Immature natural killer cell (primary cell): ENCODE measurements at places on chromosomes 5 and 9. TPM values are rescaled to one million over a fixed set of nuclear protein-coding genes. Genes with fewer than 3 reads are reported as not detected.

- H3K4me1 ChIP-seq: no peaks in the 10 kb centered on the region
- DNase-seq: no peak
- no peak overlapping the region for H3K4me3 ChIP-seq
- no peaks in the 10 kb centered on the region for H3K36me3 ChIP-seq
- H3K27ac ChIP-seq: no peak overlapping the region
These were observed 173.2 kb downstream of the RGS3 start for GRCh38 chr9:113636693-113637092.

DNA sequence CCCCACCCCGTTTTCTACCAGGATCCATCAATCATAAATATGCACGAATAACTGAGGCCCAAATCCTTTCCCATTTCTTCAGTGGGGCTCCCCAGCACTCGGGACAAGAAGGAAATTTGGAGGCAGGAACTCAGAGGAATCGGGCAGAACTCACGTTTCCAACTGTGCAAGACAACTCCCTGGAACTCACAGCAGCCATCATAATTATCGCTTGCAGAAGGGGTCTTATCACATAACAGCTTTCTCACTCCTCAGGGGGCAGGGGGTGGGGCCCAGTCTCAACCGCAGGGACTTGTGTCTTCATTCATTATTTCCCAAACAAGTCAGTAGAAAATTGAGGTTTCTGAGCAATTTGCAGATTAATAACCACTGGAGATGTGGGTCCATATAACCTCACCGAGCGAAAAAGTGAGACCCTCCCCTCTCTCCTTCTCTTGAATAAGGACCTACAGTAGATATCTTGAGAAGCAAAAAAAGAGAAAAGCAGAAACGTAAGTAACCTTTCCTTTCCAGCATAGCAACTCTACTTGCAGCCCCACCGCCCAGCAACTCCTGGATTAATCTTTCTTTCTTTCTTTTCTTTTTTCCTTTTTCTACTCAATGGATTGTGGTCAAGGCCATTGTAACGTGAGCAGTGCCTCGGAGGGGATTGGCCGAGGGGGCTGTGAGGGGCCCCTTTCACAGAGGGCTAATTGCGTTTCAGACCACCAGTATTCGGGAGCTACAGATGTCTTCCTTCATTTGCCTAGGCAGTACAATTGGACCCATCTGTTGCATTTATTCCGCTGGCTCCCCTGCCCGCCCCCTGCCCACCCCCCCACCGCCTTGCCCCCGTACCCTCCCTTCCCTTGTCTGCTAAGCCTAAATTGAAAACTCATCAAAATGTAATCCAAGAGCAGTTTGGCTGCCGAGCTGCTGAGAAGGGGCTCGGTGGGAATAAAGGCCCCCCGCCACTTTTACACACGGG, 24.7 kb upstream of the TIFAB start:
- H3K4me1 ChIP-seq: no peaks in the 10 kb centered on the region
- DNase-seq: no peak
- H3K4me3 ChIP-seq: no peak overlapping the region
- H3K36me3 ChIP-seq: no peaks in the 10 kb centered on the region

GRCh38 chr5:31937226-31937625, 236.9 kb downstream of the GOLPH3 start:
- no peak overlapping the region for H3K27ac ChIP-seq
- peaks cover 3% of the 10 kb centered on the region for H3K36me3 ChIP-seq
- H3K27me3 ChIP-seq: peaks cover 2% of the 10 kb centered on the region
- DNase-seq: no peak
- H3K4me3 ChIP-seq: no peak overlapping the region

DNA sequence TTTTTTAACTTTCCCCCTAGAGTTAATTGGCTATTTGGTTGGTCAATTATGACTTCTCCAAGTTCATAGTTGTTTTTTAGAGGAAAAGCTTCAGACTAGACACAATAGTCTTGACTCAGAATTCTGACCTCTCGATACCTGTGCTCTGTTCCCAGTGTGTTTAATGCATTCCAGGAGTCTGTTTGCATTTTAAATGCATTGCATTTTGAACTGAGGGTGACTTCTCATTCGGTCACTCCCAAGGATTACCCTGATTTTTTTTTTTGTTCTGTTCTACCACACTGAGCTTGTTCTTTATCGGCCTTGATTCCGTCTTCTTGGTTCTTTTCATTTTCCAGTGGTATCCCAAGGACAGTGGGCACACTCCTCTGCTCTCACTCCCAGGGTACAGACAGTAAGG, 16.3 kb downstream of the ARHGEF28 start:
- H3K4me1 ChIP-seq: no peaks in the 10 kb centered on the region
- H3K27ac ChIP-seq: no peak overlapping the region
- H3K27me3 ChIP-seq: no peaks in the 10 kb centered on the region
- H3K4me3 ChIP-seq: no peak overlapping the region
- DNase-seq: no peak

DNA sequence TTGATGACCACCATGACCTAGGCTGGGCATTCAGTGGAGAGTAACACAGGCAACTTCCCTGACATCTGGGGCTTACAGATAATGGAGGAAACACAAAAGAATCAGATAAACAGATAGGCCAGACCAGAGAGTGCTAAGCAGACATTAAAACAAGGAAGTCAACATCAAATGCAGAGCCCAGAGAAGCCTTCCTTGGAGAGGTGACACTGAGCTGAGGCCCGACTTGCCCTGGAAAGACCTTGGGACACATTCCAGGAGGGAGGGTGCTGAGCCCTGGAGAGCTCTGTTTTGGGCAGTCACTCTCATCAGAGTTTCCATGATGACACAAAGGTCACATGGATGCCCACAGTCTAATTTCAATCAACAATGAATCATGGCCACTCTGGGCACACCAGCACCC, 31.9 kb upstream of the C5orf58 start:
- no peak for DNase-seq
- no peak overlapping the region for H3K4me3 ChIP-seq
- H3K36me3 ChIP-seq: no peaks in the 10 kb centered on the region
- H3K27me3 ChIP-seq: no peaks in the 10 kb centered on the region

GRCh38 chr5:11672385-11673085, 231.7 kb downstream of the CTNND2 start:
- peaks cover 3% of the 10 kb centered on the region for H3K36me3 ChIP-seq
- peaks cover 38% of the 10 kb centered on the region for H3K4me1 ChIP-seq
- H3K27ac ChIP-seq: peak overlapping the region; percentile 27

DNA sequence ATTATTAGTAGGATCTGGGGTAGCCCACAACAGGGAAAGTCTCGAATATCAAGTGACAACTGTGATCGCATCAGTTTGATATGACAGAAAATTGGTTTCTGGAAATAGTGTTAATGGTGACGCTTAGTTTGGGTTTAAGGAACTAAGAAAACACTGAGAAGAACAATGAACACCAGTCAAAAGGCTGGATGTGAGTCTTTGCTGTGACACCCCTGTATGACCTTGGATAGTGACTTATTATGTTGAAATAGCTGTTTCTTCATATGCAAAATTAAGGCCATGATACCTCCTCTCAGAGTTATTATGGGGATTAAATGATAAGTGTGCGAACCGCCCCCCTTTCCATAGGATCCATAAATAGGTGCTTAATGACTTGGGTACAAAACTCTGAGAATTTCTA, 926 bp downstream of the DNAJC25 start:
- no peak for DNase-seq
- H3K27ac ChIP-seq: peak overlapping the region; percentile 96
- H3K4me3 ChIP-seq: peak overlapping the region; percentile 96
- no peaks in the 10 kb centered on the region for H3K36me3 ChIP-seq

DNA sequence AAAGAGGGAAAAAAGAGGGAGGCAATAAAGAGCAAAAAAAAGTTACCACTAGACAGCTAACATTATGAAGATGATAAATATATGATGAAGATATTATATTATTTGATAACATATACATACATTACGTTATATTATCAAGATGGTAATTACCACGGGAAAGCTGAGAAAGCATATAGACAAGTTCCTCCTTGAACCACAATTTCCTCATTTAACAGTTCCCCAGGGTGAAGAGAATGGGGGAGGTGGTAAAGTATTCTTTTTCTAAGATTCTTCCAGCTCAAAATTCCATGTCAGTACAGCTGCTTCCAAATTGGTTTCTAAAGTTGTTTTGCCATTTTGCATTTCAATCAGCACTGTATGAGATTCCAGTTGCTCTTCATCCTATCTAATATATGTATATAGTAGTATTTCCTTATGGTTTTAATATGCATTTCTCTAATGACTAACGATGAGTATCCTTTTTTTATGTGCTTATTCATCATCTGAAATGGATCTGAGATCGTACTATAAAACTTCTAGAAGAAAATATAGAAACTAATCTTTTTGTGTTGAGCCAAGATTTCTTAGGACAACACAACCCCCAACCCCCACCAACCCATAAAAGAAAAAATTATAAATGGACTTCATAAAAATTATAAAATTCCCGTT, 49.5 kb upstream of the C9orf72 start:
- no peak overlapping the region for H3K27ac ChIP-seq
- H3K27me3 ChIP-seq: peaks cover 2% of the 10 kb centered on the region

DNA sequence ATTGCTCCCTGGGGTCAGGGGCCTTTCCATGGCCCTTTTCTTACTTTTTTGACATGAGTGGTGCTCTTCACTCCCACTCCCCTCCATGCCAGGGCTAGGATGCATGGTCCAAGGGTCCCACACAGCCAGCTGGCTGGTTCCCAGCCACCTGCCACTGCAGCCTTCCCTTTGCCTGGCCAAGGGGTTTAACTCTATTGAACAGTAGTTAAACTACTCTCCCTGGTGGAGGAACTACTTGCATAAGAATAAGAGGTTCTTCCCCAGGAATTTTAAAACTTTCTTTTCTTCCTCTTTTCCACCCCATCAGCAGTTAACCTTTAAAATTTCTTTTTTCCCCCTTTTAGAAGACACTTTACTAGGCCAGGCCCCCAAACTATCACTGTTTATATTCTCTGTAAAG, 1532.8 kb upstream of the ACO1 start:
- no peak for DNase-seq
- H3K36me3 ChIP-seq: no peaks in the 10 kb centered on the region
- H3K4me1 ChIP-seq: no peaks in the 10 kb centered on the region
- H3K27ac ChIP-seq: no peak overlapping the region
- no peaks in the 10 kb centered on the region for H3K27me3 ChIP-seq

GRCh38 chr9:21096901-21097255, 19.1 kb upstream of the IFNB1 start:
- no peak for DNase-seq
- peak overlapping the region; percentile 83 for H3K4me3 ChIP-seq
- no peaks in the 10 kb centered on the region for H3K36me3 ChIP-seq
- H3K4me1 ChIP-seq: peaks cover 29% of the 10 kb centered on the region
- peak overlapping the region; percentile 92 for H3K27ac ChIP-seq

GRCh38 chr5:44390351-44390750, 1.1 kb upstream of the FGF10 start:
- H3K4me3 ChIP-seq: no peak overlapping the region
- no peaks in the 10 kb centered on the region for H3K36me3 ChIP-seq
- no peak for DNase-seq
- H3K27me3 ChIP-seq: peaks cover 6% of the 10 kb centered on the region
- H3K4me1 ChIP-seq: no peaks in the 10 kb centered on the region
- H3K27ac ChIP-seq: no peak overlapping the region

DNA sequence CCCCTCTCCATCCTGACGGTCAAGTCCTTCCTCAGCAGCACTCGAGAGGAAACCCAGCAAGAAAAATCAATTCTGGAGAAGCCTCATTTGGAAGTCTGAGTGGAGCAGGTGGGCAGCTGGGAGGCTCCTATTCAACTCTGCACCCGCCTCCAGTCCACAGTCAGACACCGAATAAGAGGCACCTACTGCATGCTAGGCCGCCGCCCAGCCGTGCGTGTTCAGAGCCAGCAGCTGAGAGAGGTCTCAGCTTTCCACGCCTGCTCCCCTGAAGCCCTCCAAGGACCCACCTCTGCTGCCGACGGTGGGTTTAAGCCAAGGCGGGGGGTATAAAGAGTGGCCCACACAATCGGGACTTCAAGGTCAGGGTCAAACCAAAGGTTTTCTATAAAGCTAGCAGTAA, 41.9 kb downstream of the VAV2 start:
- peaks cover 14% of the 10 kb centered on the region for H3K4me1 ChIP-seq
- H3K36me3 ChIP-seq: no peaks in the 10 kb centered on the region
- no peaks in the 10 kb centered on the region for H3K27me3 ChIP-seq
- DNase-seq: no peak
- H3K4me3 ChIP-seq: no peak overlapping the region

- no peak overlapping the region for H3K27ac ChIP-seq
- DNase-seq: no peak
These were observed 58.3 kb downstream of the MTX3 start for GRCh38 chr5:79932510-79933504.

GRCh38 chr9:93121316-93122241, 12.5 kb downstream of the NINJ1 start:
- peaks cover 5% of the 10 kb centered on the region for H3K36me3 ChIP-seq
- no peak overlapping the region for H3K27ac ChIP-seq
- H3K27me3 ChIP-seq: peaks cover 6% of the 10 kb centered on the region

DNA sequence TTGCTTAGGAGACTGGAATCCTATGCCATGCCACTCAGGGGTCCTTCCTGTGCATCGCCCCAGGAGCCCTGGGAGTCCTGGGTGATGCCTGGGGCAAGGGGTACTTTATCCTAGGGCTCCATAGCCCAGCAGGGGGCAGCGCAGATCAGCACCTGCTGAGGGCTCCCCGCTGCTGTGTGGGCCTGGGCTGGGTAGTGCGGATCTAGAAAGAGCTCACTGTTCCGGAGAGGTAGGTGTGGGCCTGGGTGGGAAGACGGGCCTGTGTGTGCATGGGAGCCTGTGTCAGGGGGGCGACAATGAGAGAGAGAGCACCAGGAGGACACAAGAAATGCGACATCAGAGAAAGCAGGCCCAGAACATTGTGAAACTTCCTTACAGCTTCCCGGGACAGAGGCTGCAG, 11.4 kb upstream of the DAB2IP start:
- DNase-seq: no peak
- no peaks in the 10 kb centered on the region for H3K36me3 ChIP-seq
- no peaks in the 10 kb centered on the region for H3K27me3 ChIP-seq
- H3K27ac ChIP-seq: no peak overlapping the region
- H3K4me3 ChIP-seq: no peak overlapping the region
- peaks cover 1% of the 10 kb centered on the region for H3K4me1 ChIP-seq

DNA sequence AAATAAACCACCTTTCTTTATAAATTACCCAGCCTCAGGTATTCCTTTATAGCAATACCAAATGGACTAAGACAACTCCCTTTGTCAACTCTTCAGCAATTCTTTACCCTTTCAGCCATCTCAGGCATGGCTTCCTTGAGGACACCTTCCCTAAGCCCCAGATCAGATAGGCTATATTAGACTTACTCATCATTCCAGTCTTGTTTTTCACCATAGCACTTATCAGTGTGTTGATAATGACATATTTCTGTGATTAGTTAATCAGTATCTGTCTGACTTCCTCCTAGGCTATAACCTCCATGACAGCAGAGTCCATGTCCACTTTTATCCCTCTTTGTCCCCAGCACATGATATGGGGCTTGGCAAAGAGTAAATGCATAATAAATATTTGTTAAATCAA, 238.1 kb downstream of the ACTL7B start:
- DNase-seq: no peak
- H3K27me3 ChIP-seq: peaks cover 2% of the 10 kb centered on the region
- H3K4me1 ChIP-seq: no peaks in the 10 kb centered on the region
- no peaks in the 10 kb centered on the region for H3K36me3 ChIP-seq
- H3K27ac ChIP-seq: no peak overlapping the region

GRCh38 chr5:39024884-39025283, 49.3 kb downstream of the RICTOR start:
- H3K27me3 ChIP-seq: no peaks in the 10 kb centered on the region
- H3K36me3 ChIP-seq: peaks cover 11% of the 10 kb centered on the region
- DNase-seq: no peak
- H3K27ac ChIP-seq: peak overlapping the region; percentile 29
- H3K4me3 ChIP-seq: peak overlapping the region; percentile 33

Gene LURAP1L
- not detected for polyA plus RNA-seq

Gene CCDC180
- not detected for polyA plus RNA-seq

Gene TEK
- not detected for polyA plus RNA-seq

Gene ACSL6
- polyA plus RNA-seq: 2.0 TPM

Gene UBE2QL1
- polyA plus RNA-seq: not detected

Gene LCN9
- not detected for polyA plus RNA-seq

Gene BARHL1
- polyA plus RNA-seq: not detected

Gene MIER3
- 11.2 TPM for polyA plus RNA-seq
